Camera-type eye (tissue), 1 donor: ENCODE measurements at places on chromosomes 4 and X. TPM values are rescaled to one million over a fixed set of nuclear protein-coding genes. Genes with fewer than 3 reads are reported as not detected.

Gene KLF8
- total RNA-seq = 11.3 TPM

Gene ARHGAP4
- total RNA-seq = 37.3 TPM

Gene SPANXN5
- not detected for total RNA-seq

Gene UBL4A
- 30.8 TPM for total RNA-seq

Gene CT47B1
- total RNA-seq = not detected

Gene SYAP1
- 24.7 TPM for total RNA-seq

Gene PPP2R2C
- 10.1 TPM for total RNA-seq

Gene LRP2BP
- 9.7 TPM for total RNA-seq

Gene PCSK1N
- 46.4 TPM for total RNA-seq

Gene GIMD1
- 0.49 TPM for total RNA-seq

Gene MID1
- total RNA-seq = 70.7 TPM

Gene PPARGC1A
- total RNA-seq = 40.5 TPM

Gene AR
- 8.9 TPM for total RNA-seq

Gene ESX1
- total RNA-seq = not detected

Gene TMPRSS11F
- not detected for total RNA-seq

Gene DDX53
- not detected for total RNA-seq

Gene CSAG3
- total RNA-seq = not detected

Gene ATP8A1
- 105 TPM for total RNA-seq

Gene KLB
- 0.11 TPM for total RNA-seq

Gene NELFA
- 41.3 TPM for total RNA-seq

Gene DMP1
- 0.11 TPM for total RNA-seq

Gene NEXMIF
- 13.9 TPM for total RNA-seq

Gene IQSEC2
- 8.9 TPM for total RNA-seq

Gene BEX4
- total RNA-seq = 67.1 TPM

Gene TLR6
- total RNA-seq = 2.0 TPM

Gene ANXA10
- total RNA-seq = not detected

Gene PRRG3
- total RNA-seq = 24.4 TPM

Gene IL13RA1
- total RNA-seq = 20.6 TPM

Gene AMTN
- not detected for total RNA-seq

Gene CDX4
- not detected for total RNA-seq

Gene TRIM60
- not detected for total RNA-seq

Gene MAGEB2
- not detected for total RNA-seq

Gene FAM9C
- total RNA-seq = not detected

Gene GCNA
- 5.6 TPM for total RNA-seq

Gene NRK
- 40.8 TPM for total RNA-seq
